ENCODE measurements at places on chromosomes 6 and 20.

- no peak for DNase-seq
These were observed 75.2 kb upstream of the ADTRP start for GRCh38 chr6:11853678-11854407.

GRCh38 chr6:142307963-142308748, 6.3 kb downstream of the ADGRG6 start:
- no peak for DNase-seq

DNA sequence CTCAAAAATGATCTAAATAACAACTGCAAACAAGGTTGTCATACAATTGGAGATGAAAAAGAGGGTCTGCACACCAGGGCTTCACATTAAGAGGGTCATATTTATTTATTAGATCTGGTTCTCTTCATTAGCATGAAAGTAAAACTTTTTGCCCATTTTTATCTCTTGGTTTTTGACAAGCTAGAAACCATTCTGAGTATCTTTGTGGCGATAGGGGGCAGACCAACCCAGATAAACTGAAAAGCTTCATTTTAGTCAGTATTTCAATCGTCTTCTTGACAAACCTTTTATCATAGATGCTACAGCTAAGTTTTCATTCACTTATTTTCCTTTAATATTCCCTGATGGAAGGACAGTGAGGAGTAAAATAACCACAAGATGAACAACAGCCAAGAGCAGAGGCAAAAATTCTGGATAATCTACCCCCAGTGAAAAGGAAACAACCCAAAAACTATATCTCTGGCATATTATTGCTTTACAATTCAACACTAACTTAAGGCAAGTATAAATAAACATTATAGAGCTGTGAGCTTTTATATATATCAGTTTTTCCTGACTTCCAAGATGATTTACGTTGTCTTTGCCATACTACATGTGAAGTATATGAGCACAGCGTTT, 45.2 kb downstream of the THEMIS start:
- no peak for DNase-seq

DNA sequence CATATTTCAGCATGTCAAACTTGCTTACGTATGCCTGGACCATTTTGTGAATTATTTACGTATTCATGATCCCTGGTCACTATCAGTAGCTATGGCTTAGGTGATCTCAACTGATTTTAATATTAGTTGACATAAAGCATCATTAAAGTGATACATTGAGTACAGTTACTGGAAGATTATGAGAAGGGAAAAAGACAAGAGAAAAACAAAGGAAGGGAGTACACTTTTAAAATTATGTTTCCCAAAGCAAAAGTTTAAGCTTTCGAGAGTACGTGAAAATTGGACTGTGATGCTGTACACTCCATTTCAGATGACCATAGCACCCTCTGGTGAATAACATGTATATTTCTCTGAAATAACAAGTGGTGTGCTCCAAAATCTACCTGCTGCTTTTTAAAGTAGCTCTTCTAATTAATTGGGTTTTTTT, 215.0 kb upstream of the HSF2 start:
- DNase-seq = peak; percentile 43

GRCh38 chr20:35192118-35192872, 20.4 kb downstream of the PROCR start:
- DNase-seq = no peak

DNA sequence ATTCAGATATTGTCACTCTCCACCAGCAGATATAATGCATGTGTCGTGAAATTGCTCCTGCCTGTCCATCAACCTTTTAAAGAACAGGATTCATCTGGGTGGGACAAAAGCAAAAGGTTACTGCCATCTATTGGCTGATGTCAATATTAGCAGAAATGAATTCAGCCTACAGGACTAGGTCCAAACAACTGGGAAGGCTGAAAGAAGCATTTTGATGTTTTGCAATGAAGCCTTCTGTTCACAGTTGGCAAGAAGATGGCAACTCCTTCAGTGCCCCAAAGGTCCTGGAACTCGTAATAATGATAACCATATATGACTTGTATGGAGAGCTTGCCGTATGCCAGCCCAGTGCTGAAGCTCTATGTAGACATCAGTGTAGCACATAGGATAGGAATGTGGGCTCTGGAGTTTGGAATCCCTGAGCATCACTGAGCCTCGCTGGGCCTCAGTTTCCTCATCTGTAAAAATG, 7.5 kb downstream of the BCAS1 start:
- DNase-seq = peak; percentile 3

GRCh38 chr6:25757936-25758642, 3.5 kb downstream of the SLC17A4 start:
- no peak for DNase-seq

GRCh38 chr20:37856932-37857660, 45.8 kb upstream of the VSTM2L start:
- peak; percentile 21 for DNase-seq

GRCh38 chr20:8932192-8933165, 136.4 kb upstream of the PLCB4 start:
- DNase-seq = no peak

DNA sequence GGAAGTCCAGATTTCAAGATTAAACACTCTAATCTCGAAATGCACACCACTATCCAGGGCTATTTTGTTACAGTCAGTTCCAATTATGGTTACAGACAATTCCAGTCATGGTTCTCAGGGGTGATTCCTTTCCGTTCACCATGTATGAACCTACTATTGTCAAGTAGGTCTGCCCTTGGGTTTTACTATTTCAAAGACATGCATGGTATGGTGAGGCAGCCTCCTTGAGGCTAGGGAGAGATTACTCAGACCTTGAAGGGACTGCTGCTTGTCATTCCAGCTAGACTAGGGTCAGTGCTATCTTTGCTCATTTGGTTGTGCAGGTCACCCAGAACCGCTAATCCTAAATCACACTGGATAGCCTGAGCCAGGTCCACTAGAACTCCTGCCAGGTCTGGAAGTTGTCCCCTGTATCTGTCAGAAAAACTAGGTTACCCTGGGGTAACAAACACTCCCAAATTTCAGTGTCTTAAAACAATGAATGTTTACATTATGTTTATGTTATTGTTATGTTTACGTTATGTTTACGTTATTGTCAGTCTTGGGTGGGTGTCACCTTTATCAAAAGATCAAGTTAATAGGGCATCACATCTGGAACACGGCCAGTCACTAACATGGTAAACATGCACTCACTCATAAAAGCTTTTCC, 41.1 kb upstream of the E2F3 start:
- no peak for DNase-seq

DNA sequence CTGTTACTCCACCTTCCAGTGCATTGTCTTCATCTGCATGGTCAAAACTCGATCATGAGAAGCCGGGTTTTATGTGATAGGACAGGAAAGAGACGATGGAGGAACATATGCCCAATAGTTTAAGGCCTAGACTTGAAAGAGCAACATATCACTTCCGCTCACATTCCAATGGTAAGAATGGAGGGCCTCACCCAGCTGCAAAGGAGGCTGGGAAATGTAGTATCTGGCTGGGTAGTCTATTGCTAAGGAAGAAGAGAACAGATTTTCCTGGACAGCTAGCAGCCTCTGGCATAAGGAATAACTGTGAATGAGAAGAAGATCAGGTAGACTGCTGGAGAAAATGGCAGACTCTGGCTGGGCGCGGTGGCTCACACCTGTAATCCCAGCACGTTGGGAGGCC, 19.2 kb downstream of the FITM2 start:
- DNase-seq = no peak

- peak; percentile 53 for DNase-seq
These were observed 91.7 kb upstream of the ELOVL5 start for GRCh38 chr6:53440336-53440945.

DNA sequence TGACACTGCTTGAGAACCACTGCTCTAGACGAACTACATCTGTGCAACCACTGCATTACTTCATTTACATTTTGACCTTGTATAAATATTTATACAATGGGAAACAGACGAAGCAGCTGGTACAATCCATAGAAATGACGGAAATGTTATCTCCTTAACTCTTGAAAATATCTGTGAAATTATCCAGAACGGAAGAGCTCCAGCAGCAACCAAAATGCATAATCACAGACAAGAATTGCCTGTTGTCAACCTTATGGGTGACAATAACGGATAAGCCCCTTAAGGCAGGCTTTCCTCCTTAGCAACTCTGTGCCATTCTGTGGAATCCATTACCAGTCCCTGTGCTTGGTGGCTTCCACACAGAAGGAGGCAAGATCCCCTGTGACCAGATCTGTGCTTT, 115.4 kb downstream of the DTNBP1 start:
- DNase-seq = peak; percentile 47

DNA sequence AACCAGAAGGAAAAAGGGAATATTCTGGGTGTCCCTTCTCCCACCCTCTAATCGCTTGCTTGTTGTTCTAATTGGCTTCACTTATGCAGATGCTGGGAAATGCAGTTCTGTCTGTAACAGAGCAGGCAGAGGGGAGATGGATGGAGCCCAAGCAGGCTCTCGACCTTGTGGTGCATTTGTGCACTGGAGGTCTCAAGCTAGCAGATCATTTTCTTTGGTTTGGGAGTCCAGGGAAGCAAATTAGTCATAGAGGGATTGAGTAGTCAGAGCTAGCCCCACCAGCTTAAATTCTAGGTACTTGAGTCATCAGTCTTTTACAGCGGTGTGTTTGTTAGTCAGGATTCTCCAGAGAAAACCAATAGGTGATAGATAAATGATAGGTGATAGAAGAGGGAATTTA, 234.7 kb upstream of the ECI2 start:
- no peak for DNase-seq
